ENCODE measurements at places on chromosomes 6 and 20.

DNA sequence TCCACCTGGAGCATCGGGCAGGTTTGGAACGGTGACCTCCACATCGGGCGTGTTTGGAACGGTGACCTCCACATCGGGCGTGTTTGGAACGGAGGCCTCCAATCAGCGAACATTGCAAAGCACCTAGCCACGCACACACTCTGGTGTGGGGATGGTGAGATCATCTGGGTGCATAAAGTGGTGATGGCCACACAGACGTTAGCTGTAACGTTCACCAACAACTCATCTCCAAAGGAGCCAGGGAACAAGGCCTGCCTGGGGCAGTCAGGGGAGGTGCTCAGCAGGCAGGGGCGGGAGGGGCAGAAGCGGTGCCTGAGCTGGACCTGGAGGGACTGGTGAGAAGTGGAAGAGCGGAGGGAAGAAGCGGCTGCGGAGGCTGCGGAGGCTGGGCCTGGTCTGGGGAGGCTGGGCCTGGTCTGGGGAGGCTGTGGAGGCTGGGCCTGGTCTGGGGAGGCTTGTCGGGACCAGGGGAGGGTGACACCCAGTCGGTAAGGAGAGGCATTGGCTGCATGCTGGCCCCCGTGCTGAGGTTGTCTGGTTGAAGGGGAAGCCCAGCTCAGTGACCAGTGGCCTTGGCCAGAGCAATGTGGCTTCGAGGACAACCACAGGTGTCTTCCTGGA is 89.9 kb downstream of the PSMB1 start:
- DNase-seq = no peak

- peak; percentile 85 for DNase-seq
These were observed 21.4 kb upstream of the AKIRIN2 start for GRCh38 chr6:87723170-87724078.

DNA sequence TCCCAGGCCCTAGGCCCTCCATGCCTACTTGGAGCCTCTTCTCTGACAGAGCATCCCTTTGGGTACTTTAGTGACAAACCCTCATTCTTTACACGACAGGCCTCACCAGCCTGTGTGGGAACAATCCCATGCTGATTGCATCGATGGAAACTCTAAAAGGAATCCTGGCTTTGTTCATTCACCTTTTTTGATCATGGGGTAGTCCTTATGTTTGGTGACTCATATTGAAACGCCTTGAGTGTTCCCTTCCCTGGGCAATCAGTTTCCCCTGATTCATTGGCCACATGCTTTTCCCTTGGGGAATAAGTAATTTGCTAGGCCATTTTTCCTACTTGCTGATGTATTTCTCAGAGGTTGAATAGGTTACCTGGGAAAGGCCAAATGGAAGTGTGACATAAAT is 14.7 kb upstream of the TNFAIP3 start:
- DNase-seq = no peak

- DNase-seq = no peak
These were observed 18.4 kb upstream of the MRPS10 start for GRCh38 chr6:42236030-42236429.

DNA sequence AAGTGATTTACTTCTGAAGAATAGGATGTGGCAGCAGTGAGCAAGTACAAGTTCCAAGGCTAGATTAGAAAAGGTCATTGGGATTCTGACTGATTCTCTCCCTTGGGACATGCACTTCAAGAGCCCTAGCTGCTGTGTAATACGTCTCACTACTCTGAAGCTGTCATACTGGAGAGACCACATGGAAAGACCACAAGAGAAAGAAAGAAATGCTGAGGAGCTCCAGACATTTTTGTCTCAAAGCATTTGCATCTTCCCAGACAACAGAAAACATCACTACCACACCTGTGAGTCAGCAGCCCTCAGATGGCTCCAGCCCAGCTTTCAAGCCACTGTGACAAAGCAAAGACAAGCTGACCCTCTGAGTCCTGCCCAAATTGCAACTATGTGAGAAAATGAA is 20.7 kb downstream of the TENT5A start:
- no peak for DNase-seq

- no peak for DNase-seq
These were observed 81.6 kb downstream of the TMEM200A start for GRCh38 chr6:130447374-130447773.

DNA sequence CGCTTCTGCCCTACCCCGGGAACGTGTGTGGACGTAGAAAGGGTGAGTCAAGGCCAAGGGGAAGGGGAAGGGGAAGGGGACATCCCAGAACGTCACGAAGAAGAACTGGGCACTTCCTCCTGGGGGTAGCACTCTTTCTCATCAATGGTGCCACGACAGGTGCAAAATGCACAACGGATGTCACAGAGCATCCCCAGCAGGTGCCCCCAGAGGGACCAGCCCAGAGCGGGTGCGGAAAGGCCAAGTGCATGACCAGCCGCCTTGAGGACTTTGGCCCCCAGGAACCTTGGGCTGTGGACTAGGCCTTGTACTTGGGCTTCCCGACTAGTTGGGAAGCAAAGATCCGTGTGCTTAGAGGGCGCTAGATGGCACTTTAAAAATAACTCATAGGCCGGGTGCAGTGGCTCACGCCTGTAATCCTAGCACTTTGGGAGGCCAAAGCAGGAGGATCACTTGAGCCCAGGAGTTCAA is 12.1 kb upstream of the SRC start:
- DNase-seq = peak; percentile 47

GRCh38 chr6:160398674-160399271 is 50.6 kb downstream of the SLC22A3 start:
- DNase-seq = no peak

DNA sequence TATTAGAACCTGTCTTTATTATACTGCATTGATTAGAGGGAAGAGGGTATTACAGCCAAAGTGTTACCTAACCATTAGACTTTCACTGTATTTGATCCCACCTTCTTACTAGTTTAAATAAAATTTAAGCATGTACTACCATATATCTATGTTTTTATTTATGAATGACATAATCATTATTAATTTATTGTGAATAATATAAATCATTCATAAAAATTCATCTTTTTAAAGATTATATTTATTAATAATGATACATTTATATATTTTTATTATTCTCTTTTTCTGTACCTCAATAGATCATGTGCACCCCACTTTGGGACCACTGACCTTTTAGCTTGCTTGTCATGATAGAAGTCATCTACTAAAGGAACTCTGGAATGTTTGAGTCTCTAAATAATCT is 223.5 kb upstream of the MARCKS start:
- no peak for DNase-seq

GRCh38 chr6:116074732-116075390 is 14.2 kb upstream of the FRK start:
- DNase-seq = no peak

DNA sequence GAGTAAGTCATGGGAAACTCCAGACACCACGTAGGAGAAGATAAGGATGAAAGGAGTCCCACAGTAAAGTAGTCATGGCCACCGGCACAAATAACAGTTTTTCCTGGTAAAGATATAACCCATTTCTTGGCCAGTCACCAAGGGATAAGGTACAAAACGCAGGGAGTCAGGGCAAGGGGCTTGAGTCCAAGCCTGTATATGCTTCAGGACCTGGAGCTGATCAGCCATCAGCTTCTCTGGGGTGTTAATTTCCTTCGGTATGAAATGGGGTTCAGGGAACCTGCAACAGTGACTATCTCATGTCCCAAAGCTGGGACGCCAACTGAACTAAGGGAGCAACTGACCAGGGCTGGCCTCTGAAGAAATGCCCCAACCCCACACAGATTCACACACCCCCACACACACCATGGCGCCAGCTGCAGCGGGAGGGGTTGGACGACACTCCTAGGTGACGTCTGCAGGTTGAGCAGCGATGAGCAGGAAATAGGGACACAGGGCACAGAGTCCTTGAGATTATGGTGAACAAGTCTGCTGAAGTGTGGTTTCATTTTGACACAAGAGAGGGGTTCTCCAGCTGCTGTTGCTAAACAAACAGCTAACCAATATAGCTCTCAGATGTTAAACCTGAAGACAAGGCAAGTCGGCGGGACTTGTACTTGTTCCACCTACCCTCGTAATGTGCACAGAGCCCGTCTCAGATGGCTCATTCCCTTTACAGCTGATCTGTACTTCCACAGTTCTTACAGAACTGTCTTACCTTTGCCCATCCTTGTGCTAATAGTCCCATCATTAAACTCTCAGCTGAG is 7.4 kb upstream of the ADTRP start:
- DNase-seq = no peak

DNA sequence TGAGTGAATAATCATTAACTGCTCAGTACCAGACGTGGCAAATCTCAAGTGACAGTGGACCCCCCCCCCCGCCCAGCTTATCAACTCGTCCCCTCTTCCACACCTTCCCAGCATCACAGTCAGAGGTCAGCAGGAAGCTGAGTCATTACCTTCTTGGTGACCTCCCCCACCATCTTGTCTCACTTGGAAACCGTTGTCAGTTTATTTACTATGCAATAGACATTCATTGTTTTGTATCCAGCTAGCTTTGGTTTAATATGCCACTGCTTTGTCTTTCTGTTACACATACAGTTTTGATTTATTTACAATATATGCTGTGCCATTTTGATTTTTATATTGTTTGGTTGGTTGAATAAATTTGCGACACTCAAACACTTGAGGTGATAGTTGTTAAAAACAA is 158.1 kb downstream of the QKI start:
- no peak for DNase-seq

DNA sequence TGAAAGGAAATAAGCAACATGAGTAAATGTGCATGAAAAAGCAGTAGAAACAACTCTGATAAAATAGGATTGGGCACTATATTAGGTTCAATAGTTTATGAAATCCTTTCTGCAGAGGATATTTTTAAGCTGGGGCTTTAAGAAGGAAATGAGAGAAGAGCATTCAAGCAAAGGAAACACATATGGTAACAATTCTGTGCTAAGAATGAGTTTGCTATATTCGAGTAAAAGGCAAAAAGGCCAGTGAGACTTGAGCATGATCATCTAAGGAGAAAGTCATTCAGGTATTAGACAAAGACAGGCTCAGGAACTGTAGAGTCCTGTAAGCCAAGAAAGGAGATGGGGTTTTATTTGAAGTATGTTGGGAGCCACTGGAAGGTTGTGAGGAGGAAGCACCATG is 387.1 kb upstream of the FLRT3 start:
- no peak for DNase-seq

- no peak for DNase-seq
These were observed 80.8 kb downstream of the FOXA2 start for GRCh38 chr20:22503577-22503976.

DNA sequence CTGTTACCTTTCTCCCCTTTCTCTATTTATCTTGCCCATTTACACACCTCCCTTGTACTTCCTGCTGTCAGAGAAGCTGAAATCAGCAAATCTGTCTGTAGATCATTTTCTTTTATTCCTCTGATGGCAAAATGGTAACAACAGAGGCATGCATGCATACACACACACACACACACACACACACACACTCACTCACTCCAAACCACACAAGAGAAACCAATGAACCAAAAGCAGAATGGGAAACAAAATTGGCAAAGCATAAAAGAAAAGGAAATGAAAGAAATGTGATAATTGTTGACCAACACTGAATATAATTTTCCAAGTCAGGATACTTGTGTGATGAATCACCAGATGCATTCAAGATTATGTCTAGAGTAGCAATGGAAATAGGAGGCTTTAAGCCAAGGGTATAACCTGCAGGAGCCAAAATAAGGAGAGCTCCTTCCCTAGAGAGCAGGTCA is 172.4 kb downstream of the PLCB4 start:
- no peak for DNase-seq

DNA sequence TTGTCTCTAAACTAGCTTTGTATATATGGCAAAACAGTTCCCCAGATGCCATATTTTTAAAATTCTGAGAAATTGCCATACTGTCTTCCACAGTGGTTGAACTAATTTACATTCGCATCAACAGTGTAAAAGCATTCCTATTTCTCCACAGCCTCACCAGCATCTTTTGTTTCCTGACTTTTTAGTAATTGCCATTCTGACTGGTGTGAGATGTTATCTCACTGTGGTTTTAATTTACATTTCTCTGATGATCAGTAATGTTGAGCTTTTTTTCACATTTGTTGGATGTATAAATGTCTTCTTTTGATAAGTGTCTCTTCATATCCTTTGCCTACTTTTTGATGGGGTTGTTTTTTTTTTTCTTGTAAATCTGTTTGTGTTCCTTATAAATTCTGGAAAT is 1222.7 kb upstream of the CITED2 start:
- no peak for DNase-seq

DNA sequence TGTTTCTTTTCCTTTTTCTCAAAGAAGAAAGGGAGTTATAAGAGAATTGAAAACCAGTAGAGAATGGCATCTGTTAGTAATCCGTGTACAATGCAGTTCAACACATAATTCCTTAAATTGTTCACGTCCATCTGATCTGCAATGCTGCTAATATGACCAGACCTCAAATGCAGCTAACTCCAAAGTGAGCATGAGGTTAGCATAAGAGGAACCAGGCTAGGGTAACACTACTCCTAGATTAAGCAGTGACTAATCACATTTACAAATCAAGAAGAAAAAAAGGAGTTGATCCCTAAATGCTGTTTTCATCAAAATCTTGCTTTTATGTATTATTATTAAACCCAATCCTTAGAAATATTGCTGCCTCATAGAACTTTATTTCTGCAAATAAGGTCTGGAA is 432.7 kb upstream of the ARID1B start:
- DNase-seq = no peak

DNA sequence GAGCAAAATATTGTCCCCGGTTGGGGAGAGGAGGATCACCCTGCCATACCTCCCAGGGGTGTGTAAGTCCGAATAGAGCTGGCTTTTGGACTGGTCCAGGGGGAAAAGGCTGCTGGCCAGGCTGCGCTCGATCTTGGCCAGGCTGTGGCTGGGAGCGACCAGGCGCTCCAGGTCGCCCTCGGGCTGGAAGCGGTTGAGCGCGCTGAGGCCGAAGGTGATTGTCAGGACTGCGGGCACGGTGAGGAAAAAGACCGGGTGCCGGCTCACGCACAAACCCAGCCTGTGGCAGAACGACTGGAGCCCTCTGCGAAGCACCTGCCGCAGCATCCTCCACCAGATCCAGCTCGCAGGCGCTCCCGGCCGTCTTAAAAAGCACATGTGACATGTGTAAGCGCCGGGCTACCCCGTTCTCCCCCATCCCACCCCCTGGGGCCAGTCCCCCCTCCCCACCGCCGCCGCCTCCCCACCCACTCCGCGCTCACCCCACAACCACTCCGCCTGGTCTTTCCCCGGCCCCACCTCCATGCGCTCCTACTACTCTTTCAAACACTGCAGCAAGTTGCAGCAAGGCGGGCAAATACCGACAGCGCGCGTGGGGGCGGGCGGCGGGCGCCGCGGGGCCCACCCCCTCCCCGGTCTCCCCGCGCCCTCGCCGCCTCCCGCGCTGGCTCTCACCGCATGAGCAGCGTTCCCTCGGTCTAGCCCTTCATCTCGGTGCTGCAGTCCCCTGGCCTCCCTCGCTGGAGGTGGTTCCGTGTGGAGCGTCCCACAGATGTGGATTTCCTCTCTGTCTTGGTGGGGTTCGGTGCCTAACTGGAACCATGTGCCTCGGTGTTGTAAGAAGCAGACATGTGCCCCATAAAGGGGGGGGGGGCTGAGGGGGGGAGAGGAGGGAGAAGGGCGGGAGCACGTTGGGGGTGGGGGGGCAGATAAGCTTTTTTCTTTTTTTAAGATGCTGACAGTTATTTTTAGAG is 42.4 kb downstream of the PTCHD4 start:
- peak; percentile 9 for DNase-seq

Measured in posterior cingulate gyrus (tissue), 11 donors.